ENCODE measurements at places on chromosomes 1 and 21.

DNA sequence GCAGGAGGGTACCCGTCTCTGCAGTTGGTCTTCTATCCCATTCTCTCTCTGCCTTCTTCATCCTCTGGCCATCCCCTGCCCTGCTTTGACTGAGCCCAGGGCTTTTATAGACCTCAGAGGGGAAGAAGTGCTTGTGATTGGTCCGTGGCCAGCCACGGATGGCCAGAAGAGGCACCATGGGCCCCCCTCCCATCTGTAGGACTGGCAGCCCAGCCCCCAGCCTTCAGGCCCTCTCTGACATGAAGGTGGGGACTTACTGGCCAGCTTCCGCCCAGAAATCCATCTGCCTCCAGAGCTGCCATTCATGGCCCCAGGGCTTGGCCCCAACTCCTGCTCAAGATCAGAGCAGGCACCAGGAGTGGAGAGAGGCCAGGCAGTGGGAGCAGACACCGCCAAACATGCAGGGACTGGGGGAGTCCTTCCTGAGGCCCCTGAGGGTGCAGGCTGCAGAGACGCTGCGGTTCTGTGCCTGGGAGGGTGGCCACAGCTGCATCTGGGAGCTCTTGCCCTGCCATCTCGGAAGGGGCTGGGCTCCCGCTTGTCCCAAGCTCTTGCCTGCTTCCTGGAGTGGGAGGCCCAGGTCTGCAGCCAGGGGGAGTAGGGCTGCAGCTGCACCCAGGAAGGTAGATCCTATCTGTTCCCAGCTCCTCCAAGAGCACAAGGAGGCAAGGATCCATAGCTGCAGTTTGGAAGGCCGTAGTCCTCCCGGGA lies 698.6 kb upstream of the B3GALT2 start:
- peak; percentile 37 for ATAC-seq

DNA sequence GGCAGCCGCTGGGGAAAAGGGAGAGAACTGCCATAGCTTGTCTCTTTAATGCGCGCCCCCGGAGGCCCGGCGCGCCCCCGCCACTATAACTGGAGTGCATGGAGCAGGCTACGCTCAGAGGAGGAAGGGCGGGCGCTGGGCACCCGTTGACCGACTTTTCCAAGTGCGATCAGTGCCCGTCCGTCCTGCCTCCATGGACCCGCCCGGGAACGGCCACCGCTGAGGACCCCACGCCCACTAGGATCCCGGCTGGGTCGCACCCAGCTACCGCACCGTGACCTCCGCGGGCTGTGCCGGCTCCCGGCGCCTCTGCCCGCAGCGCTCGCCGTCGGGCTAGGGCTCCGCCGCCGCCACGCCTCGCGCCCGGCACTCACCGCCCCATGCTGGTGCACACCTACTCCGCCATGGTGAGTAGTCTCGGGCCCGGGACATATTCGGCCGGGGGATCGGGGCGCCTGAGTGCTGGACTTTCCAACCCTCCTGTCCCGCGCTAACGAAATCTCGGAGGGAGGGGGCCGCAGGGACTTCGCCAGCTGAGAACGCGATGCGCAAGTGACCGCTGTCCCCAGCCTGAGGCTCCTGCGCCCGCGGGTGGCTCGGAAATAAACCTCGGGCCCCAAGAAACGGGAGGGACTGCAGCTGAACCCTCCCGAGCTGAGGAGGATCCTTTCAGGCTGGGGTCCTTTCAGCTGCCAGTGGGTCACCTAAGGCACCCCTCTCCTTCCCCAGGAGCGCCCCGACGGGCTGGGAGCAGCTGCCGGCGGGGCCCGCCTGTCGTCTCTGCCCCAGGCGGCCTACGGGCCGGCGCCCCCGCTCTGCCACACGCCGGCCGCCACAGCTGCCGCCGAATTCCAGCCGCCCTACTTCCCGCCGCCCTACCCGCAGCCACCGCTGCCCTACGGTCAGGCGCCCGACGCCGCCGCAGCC lies at the start of gene TFAP2E:
TSS of gene TFAP2E (plus strand) at position 117 of the 927 bp plus-strand sequence. CDS start at position 381, 264 bp downstream.
- peak; percentile 35 for ATAC-seq

GRCh38 chr1:169325117-169325516 lies 42.5 kb downstream of the NME7 start:
- no peak for ATAC-seq

DNA sequence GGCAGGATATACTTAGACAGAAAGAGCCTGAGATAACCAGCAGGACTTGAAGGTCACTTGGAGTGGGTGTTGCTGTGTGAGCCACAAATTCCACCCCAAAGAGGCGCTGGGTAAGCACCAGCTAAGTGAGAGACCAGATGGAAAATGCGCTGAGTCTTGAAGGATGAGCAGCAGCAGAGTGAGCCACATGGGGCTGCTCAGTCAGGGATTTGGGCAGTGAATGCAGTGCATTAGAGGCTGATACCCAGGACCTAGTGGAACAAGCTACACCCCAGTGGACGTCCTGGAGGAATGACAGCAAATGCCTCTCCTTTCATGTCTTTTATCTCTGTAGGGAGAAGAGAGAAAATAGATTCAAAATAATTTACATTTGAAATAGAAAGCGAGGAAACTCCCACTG lies 11.3 kb downstream of the GRIK1 start:
- ATAC-seq: no peak

DNA sequence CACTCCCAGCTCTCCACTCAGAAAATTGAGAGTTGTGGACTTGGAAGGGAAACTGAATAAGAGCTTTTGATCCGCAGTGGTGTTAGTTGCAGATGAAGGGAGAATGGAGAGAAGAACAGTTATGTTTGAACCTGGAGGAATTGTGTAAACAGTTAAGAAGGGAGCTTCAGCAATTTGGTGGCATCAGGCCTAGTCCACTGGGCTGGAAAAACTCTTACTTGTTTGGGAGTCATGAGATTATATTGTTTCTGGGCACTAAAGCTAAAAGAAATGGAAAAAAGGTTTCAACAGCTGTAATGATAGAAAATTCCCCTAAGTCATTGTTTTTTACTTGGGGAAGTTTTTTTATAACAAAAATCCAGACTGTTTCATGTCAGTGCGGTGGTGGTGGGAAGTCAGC lies 256.1 kb upstream of the C1orf87 start:
- no peak for ATAC-seq

DNA sequence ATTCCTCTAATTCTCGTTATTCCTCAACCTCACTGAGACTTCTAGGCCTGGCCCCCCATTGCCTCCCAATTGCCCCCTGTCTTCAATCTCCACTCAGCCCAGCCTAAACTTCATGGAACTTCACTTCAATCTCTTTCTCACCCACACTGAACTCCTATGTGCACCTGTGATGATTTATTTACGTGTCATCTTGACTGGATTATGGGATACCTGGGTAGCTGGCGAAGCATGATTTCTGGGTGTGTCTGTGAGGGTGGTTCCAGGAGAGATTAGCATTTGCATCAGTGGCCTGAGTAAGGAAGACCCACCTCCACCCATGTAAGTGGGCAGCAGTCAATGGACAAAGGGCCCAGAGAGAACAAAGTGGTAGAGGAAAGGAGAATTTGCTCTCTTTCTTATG lies 587.0 kb downstream of the NPHP4 start:
- no peak for ATAC-seq

- peak; percentile 40 for ATAC-seq
These were observed 30.5 kb downstream of the SIPA1L2 start for GRCh38 chr1:232599178-232600041.

- ATAC-seq: peak; percentile 89
These were observed 193.8 kb upstream of the EDN2 start for GRCh38 chr1:41678111-41678878.

- ATAC-seq: no peak
These were observed 14.6 kb downstream of the SEMA6C start for GRCh38 chr1:151131701-151132334.

DNA sequence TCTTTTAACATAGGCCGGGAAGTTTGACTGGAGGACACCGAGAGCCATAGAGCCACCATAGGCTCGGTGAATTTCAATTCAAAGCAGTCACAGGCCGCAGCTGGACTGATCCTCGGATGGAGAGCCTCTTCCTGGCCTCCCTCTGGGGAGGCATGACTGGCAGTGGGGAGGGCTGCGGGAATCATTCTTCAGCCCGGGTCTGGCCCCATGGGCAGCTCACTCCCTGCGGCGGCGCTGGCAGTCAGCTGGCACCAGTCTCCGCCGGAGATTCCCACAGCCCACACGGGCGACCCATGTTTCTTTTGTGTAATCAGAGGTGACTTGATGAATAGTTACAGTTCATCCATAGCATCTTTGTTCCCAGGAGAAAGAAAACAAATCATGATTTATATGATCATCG lies 10.6 kb downstream of the ESPN start:
- ATAC-seq: no peak

- ATAC-seq: no peak
These were observed 73.8 kb downstream of the AK4 start for GRCh38 chr1:65221638-65222339.

GRCh38 chr1:18691648-18692047 lies 61.0 kb downstream of the PAX7 start:
- no peak for ATAC-seq

DNA sequence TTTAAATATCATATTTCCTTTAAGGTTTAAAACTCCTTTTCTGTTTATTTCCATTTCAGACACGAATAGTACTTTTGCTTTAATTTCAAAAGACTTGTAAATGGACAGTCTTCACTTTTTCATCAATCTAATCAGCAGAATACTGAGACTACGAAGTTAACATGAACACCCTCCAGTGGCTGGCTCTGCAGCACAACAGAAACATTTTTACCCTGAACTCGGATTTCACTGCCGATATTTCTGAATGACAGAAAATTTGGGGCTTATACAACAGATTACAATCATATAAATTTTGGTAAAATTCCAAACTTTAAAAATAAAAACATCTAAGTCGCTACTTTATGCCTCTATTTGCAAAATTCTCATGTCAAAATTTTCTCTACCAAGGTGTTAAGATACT lies 86.2 kb downstream of the AKT3 start:
- no peak for ATAC-seq

DNA sequence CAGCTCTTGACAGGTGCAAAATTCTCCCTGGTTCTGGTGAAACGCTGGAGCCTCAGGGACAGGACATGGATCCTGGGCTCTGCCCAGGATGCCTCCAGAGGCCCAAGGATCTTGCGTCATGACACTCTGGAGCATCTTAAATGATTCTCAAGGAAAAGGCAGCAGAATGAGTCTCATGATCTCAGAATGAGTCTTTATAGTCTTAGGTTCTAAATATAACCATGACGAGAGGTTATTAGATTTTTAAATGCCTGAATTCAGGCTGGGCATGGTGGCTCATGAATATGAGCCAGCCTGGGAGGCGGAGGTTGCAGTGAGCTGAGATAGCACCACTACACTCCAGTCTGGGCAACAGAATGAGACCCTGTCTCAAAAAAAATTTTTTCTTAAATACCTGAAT lies 55.5 kb downstream of the ECE1 start:
- ATAC-seq: no peak

- no peak for ATAC-seq
These were observed 6.1 kb upstream of the SFN start for GRCh38 chr1:26856604-26857469.

GRCh38 chr1:64133036-64133435 lies 70.4 kb upstream of the UBE2U start:
- no peak for ATAC-seq

DNA sequence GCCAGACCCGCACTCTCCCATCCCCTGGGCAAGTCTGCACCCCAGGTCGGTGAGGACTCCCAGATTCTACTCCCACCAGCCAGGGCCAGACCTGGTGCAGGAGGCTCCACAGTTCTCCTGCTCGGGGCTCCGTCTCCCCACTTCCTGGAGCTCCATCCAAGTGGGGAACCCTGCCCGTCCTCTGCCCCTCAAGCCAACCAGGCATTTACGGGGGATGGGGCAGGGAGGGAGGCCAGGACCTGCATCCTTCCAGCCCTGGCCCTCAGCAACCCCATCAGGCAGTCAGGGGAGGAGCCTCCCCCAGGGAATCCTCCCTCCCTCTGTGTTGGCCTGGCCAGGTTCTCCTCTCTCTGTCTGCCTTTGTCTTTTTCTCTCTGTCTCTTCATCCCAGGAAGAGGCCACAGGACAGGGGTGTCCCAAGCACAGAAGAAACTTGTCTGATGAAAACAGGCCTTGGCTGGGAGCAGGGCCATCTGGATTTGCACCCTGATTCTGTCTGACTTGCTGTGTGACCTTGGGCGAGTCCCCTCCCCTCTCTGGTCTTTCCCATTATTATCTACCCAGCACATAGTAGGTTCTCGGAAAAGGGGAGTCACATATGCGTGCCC lies 18.5 kb upstream of the EPHA2 start:
- no peak for ATAC-seq

Data from stimulated activated memory B cell treated with anti-CD40 and anti-IgM and Interleukin-4, amounts not matched to agents 10 μg/mL and 1 μg/mL and 100 μg/mL, for 72 hours (primary cell).